CD4-positive, alpha-beta memory T cell (primary cell): ENCODE measurements at places on chromosomes 11 and 22. TPM values are rescaled to one million over a fixed set of nuclear protein-coding genes. Genes with fewer than 3 reads are reported as not detected.

Gene MMP8
- not detected for total RNA-seq

Gene UCP2
- 325 TPM for total RNA-seq

Gene IL17REL
- total RNA-seq, result not detected

- no peak overlapping the region for H3K27ac ChIP-seq
- no peaks in the 10 kb centered on the region for H3K4me1 ChIP-seq
- no peaks in the 10 kb centered on the region for H3K36me3 ChIP-seq
- no peaks in the 10 kb centered on the region for H3K27me3 ChIP-seq
- H3K4me3 ChIP-seq, result no peak overlapping the region
Observed at GRCh38 chr11:109075976-109076375, 346.0 kb upstream of the C11orf87 start.

GRCh38 chr11:127035824-127036223 lies 35.3 kb upstream of the KIRREL3 start:
- no peak for DNase-seq
- H3K27me3 ChIP-seq, result no peaks in the 10 kb centered on the region
- no peaks in the 10 kb centered on the region for H3K4me1 ChIP-seq
- H3K36me3 ChIP-seq, result no peaks in the 10 kb centered on the region
- no peak overlapping the region for H3K4me3 ChIP-seq

- peaks cover 74% of the 10 kb centered on the region for H3K36me3 ChIP-seq
- DNase-seq, result no peak
- H3K4me3 ChIP-seq, result no peak overlapping the region
Observed at GRCh38 chr11:65658174-65659021, 4.3 kb downstream of the RELA start.

GRCh38 chr11:1573903-1574237 lies 1.8 kb upstream of the DUSP8 start:
- peak overlapping the region; percentile 58 for H3K4me3 ChIP-seq
- H3K36me3 ChIP-seq, result no peaks in the 10 kb centered on the region
- no peaks in the 10 kb centered on the region for H3K27me3 ChIP-seq
- no peak for DNase-seq
- peaks cover 30% of the 10 kb centered on the region for H3K4me1 ChIP-seq

DNA sequence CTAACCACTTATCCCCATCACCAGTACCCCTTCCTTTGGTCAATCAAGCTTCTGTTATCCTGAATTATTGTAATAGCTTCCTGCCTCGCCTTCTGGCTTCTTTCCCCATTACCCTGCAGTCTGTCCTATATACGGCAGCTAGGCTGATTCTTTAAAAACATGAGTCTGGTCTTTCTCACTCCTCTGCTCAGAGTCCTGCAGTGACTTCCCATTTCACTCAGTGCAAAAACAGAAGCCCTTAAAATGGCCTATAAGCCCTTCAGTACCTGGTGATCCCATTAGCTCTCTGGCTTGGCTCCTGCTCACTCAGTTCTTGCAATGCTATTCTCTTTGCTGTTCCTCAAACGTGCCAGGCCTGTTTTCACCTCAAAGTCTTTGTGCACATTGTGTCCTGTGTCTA lies 58.4 kb downstream of the JRKL start:
- H3K36me3 ChIP-seq, result no peaks in the 10 kb centered on the region
- no peak overlapping the region for H3K4me3 ChIP-seq
- DNase-seq, result no peak
- H3K27me3 ChIP-seq, result no peaks in the 10 kb centered on the region
- H3K27ac ChIP-seq, result no peak overlapping the region

- H3K36me3 ChIP-seq, result no peaks in the 10 kb centered on the region
- no peaks in the 10 kb centered on the region for H3K27me3 ChIP-seq
- H3K4me3 ChIP-seq, result no peak overlapping the region
Observed at GRCh38 chr22:44089717-44090570, 65.8 kb downstream of the PARVB start.

- H3K4me3 ChIP-seq, result no peak overlapping the region
- no peaks in the 10 kb centered on the region for H3K36me3 ChIP-seq
- H3K4me1 ChIP-seq, result no peaks in the 10 kb centered on the region
- DNase-seq, result no peak
- no peak overlapping the region for H3K27ac ChIP-seq
Observed at GRCh38 chr11:69921128-69922014, 102.2 kb upstream of the FGF3 start.

DNA sequence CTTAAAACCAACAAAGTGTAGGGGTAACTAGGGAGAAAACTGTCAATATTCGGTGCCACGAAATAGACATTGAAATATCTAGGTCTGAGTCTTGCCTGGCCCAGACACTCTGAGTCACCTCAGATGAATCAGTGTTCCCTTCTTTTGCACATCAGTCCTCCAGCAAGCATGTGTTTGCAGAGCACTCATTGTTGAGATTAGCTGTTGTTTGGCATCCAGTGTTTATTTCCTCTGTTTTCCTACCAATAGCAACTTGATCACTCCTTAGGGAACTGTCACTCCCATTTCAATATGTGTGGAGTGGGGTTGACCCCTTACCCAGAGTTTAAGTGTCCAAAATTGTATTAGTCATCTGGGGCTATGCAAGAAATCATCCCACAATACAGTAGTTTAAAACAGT lies 4.7 kb upstream of the ASCC2 start:
- no peak overlapping the region for H3K27ac ChIP-seq
- no peaks in the 10 kb centered on the region for H3K36me3 ChIP-seq
- H3K4me1 ChIP-seq, result peaks cover 7% of the 10 kb centered on the region
- H3K27me3 ChIP-seq, result no peaks in the 10 kb centered on the region
- no peak overlapping the region for H3K4me3 ChIP-seq

DNA sequence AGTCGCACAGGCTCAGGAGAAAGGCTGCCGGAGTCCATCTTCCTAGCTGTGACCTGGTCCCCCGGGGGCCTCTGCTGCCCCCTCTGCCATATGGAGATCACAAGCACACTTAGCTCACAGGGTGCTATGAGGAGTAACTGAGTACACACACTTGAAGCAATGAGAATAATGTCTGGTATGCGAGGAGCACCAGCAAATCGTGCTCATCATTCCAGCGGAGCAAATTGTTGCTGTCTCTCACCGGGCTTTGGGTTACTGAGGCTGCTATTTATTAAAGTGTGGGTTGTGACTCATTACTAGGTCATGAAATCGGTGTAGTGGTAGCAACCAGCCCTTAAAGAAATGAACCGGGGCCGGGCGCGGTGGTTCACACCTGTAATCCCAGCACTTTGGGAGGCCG lies 48.1 kb upstream of the EIF3D start:
- H3K4me1 ChIP-seq, result no peaks in the 10 kb centered on the region
- H3K27me3 ChIP-seq, result no peaks in the 10 kb centered on the region
- H3K27ac ChIP-seq, result no peak overlapping the region
- H3K36me3 ChIP-seq, result no peaks in the 10 kb centered on the region
- no peak for DNase-seq
- H3K4me3 ChIP-seq, result no peak overlapping the region

DNA sequence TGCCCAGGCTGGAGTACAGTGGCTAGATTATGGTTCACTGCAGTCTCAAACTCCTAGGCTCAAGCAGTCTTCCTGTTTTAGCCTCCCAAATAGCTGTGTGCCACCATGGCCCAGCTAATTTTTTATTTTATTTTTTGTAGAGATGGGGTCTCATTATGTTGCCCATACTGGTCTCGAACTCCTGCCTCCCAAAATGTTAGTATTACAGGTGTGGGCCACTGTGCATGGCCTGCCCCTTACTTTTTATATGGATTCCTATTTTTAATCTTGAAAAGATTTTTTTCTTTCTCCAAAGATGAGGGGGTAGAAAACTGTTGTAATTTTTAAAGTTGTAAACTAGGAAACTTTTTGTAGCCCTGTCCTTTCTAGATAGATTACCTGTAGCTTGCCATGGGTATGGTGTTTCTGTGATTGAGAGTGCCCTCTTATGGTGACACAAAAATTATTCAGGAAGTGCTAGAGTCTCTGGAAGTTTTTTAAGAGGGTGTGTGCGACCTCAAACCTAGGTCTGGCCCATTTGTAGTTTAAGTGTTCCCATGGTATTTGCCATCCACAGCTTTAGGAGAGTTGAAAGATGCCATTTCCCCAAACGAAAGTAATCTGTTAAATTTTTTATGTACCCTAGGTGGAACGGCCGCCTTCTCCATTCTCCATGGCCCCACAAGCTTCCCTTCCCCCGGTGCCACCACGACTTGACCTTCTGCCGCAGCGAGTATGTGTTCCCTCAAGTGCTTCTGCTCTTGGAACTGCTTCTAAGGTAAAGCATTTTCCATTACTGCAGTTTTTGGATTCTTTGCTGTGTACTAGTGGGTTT lies 32.4 kb downstream of the MCAM start:
- no peak overlapping the region for H3K4me3 ChIP-seq
- DNase-seq, result peak; percentile 63
- no peak overlapping the region for H3K27ac ChIP-seq
- peaks cover 26% of the 10 kb centered on the region for H3K36me3 ChIP-seq

- DNase-seq, result no peak
- H3K4me3 ChIP-seq, result no peak overlapping the region
- no peaks in the 10 kb centered on the region for H3K4me1 ChIP-seq
- no peak overlapping the region for H3K27ac ChIP-seq
Observed at GRCh38 chr11:1129143-1129610, 28.6 kb upstream of the MUC5AC start.

DNA sequence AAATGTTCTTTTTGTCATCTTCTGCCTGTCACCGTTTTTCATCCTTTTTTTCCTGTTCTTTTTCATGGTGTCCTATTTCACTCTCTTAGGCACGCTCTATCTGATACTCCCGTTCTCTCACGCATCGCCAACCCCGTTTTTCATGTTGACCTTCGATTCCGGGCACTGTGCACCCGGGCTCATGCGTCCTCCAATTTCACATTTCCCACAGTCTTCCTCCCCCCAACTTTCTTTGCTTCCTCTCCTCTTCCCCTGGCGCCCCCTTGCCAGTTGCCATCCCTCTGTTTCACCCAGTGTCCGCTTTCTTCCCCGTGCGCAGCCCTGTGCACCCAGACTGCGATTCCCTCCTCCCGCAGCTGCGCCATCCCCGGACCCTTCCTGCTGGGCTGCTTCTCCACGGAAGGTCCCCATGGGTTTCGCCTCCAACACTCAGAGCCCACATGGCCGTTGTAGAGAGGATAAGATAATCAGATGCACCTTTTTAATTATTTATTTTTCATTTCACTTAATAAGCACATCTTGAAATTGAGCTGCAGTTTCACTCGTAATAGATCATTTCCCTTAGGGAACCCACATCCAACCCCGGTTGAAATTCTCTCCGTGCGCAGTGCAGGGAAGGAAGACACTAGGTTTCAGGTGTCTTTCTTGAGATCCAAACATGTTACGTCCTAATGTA lies 791.1 kb downstream of the NTM start:
- H3K27ac ChIP-seq, result no peak overlapping the region
- no peak overlapping the region for H3K4me3 ChIP-seq
- no peaks in the 10 kb centered on the region for H3K4me1 ChIP-seq

DNA sequence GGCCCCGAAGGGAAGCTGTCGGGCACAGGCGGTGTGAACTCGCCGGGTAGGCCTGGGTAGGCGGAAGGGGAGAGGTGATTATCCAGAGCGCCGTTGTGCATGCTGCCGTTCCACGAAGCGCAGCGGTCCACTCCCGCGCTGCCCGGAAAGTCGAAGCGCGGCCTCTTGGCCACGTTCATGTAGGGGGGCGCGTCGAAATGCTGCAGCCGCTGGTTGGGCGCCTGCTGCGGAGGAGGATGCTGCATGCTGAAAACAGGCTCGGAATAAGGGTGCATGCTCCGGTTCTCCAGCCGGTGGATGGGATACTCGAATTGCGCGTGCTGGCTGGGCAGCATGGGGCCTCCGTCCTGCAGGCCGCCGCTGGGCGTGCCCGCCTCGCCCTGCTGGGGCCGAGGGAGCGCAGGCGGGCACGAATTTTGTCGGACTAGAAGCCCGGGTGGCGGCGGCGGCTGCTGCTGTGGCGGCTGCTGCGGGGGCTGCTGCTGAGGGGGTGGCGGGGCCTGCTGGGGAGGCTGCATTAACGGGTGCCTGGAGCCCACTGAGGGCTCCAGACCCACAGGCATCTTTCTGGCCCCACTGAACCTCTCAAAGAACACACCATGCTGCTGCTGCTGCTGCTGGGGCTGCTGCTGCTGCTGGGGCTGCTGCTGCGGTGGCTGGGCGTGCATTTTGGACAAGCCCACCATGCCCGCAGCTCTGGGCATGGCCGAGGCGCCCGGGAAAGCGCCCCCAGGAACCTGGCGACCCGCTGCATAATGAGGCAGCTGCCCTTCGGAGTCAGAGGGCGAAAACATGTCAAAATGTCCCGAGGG lies 2.3 kb downstream of the MN1 start:
- no peak for DNase-seq
- no peaks in the 10 kb centered on the region for H3K27me3 ChIP-seq
- H3K4me3 ChIP-seq, result no peak overlapping the region
- no peak overlapping the region for H3K27ac ChIP-seq
- peaks cover 14% of the 10 kb centered on the region for H3K4me1 ChIP-seq

DNA sequence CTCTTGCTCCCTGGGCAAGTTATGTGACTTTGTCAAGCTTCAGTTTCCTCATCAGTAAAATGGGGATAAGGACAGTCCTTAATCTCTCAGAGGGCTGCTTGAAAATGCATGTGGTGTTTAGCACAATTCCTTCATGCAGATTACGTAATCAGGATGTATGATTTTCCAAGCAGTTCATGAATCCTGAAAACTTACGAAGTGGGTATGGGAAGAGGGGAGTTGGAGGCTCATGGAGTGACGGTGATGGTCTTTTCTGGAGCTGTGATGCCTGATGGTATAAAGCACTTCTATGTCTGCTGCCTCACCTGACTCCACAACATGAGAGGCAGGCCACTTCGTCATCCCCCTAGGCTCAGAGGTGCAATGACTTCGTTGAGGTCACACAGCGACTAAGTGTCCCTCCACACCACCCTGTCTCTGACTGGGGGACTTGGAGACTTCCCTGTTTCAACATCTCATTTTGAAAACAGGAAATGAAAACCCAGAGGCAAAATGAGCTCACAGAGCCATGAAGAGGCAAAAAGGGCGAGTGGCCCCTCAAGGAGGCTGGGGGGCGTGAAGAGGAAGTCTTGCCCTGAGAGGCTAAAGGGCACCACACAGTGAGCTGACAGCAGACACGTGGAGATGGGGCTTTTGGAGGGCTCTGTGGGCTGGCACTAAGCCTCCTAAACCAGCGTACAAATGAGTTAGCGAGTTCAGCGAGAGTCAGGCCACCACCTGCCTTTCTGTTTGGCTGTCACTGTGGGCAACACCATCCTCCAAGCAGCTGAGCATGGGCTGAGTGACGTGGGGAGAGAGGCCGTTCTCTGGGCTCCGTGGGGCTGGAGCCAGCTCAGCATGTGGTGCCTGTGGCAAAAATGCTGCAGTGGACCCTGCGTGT lies 10.1 kb downstream of the MCM5 start:
- H3K27me3 ChIP-seq, result no peaks in the 10 kb centered on the region
- no peak for DNase-seq
- no peaks in the 10 kb centered on the region for H3K4me1 ChIP-seq
- H3K36me3 ChIP-seq, result peaks cover 66% of the 10 kb centered on the region
- no peak overlapping the region for H3K4me3 ChIP-seq

GRCh38 chr22:40009951-40010671 lies 15.4 kb downstream of the FAM83F start:
- H3K4me3 ChIP-seq, result no peak overlapping the region
- peaks cover 10% of the 10 kb centered on the region for H3K4me1 ChIP-seq
- no peaks in the 10 kb centered on the region for H3K36me3 ChIP-seq
- no peak for DNase-seq

DNA sequence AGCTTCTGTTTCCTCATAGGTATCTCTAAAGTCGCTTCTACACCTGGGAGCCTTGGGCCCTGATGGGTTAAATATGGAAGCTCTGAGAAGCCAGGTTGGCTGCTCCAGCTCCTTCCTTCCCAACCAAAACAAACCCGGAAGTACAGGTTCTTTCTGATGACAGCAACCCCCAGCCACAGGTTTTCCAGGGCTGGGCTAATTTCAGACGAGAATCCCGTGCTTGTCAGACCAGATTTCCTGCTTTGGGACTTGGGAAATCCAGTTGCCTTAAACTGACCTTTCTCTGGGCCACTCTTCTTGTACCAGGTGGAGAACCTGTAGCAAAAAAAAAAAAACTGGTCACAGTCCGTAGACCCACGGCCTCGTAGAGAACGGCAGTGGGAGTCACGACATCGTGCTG lies 51.9 kb downstream of the RBX1 start:
- H3K27me3 ChIP-seq, result no peaks in the 10 kb centered on the region
- H3K27ac ChIP-seq, result no peak overlapping the region
- no peaks in the 10 kb centered on the region for H3K36me3 ChIP-seq
- no peaks in the 10 kb centered on the region for H3K4me1 ChIP-seq
- DNase-seq, result no peak
